Neuronal stem cell (in vitro differentiated cells): ENCODE measurements at places on chromosomes 7 and 10.

DNA sequence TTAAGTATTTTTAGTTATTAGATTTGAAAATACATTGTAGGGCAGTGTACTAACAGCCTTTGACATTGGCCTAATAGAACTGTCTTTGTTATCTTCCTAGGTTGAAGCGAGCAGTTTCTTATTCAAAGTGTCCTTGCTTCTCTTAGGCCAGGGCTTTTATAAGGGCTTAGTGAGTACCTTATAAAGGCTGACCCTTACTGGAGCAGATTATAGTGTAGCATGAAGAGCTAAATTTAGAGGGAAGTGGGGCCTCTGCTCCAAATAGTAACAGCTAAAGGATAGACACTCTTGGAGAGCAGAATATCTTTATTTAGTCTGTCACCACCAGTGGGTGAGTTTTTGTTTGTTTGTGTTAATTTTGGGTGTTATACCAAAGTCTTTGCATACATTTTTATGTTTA, 15.9 kb downstream of the BZW2 start:
- no peak for DNase-seq

DNA sequence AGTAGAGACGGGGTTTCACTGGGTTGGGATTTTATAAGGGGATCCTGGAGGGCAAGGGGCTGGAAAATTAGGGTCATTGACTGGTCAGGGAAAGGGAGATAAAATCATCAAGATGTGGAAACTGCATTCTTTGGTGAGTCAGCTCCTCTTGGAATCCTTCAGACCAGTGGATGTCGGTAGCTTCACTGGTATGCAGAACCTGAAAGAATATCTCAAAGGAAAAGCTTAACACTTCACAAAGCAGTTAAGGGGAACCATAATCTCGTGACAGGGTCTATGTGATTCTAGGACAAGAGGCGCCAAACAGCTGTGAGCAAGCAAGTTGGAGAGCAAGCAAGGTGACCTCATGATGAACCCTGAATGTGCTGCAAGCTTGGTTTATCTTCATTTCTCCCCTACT, 634.7 kb upstream of the AUTS2 start:
- DNase-seq, result no peak

DNA sequence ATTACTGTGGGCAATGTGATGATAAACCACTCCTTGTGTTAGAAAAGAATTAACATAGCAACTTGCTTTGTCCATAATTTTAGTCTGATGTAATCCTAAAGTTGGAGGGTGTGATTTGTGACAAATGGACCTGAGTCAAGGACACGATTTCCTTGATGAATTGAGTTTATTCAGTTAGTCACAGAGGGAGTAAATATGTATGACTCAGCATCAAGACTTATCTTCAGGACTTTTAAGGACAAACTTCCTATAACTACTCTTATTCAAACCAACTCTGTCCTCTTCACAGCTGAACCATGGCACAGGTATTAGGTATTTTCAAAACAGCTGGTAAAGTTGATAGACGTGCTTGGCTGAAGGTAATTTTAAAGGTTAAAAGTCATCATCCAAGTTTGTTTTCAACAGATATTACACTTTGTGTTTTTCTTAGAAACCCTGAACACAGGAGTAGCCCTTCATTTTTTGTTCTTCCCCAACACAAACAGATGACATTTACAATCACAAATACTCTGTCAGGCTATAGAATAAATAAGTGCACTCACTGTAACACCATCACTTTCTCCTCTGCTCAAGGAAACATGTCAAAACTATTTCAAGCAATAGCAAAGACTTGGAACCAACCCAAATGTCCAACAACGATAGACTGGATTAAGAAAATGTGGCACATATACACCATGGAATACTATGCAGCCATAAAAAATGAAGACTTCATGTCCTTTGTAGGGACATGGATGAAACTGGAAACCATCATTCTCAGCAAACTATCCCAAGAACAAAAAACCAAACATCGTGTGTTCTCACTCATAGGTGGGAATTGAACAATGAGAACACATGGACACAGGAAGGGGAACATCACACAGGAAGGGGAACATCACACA, 54.5 kb downstream of the COA1 start:
- no peak for DNase-seq

DNA sequence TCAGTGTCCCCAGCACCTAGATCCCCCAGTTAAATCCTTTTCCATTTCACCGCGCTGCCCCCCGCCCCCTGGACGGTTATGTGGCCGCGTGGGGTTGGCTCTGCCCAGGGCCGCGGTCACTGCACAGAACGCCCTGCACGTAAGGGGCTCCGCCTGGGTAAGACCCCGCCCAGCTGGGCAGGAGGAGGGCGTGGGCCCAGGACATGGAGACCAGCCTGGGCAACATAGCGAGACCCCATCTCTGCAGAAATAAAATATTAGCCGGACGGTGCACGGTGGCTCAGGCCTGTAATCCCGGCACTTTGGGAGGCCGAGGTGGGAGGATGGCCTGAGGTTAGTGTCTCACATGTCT, 650 bp upstream of the ZFAND2A start:
- no peak for DNase-seq

DNA sequence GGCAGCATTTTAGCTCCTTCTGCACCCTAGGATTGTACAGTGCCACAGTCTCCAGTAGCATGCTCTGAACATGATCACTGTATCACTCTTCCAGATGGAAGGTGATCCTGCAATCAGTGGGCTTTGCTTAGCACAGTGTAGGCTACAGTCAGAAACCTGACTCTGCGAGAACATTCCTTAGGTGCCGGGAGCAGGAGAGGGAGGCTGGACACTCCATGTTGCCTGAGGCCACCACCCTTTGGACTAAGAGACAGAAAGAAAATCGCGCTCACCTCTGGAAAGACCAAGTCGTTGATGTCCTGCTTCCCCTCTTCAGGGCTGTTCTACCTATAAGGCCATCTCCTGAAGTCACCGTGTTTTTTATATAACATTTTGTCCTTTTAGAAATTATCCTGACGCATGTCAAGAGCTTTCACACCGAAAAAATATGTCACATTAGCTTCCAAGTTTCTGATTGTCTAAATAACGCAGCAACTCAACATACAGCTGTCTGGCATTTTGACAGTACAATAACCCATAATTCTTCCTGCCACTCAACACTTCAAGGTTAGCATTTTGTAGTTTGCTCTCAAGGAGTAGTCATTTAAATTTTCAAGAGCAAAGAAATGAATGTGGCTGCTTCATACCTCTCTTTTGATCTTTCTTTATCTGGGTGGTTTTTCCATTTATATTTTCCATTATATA, 563.1 kb downstream of the LRMDA start:
- DNase-seq, result no peak

- no peak for DNase-seq
Observed at GRCh38 chr10:21757185-21757901, 223.3 kb downstream of the MLLT10 start.

DNA sequence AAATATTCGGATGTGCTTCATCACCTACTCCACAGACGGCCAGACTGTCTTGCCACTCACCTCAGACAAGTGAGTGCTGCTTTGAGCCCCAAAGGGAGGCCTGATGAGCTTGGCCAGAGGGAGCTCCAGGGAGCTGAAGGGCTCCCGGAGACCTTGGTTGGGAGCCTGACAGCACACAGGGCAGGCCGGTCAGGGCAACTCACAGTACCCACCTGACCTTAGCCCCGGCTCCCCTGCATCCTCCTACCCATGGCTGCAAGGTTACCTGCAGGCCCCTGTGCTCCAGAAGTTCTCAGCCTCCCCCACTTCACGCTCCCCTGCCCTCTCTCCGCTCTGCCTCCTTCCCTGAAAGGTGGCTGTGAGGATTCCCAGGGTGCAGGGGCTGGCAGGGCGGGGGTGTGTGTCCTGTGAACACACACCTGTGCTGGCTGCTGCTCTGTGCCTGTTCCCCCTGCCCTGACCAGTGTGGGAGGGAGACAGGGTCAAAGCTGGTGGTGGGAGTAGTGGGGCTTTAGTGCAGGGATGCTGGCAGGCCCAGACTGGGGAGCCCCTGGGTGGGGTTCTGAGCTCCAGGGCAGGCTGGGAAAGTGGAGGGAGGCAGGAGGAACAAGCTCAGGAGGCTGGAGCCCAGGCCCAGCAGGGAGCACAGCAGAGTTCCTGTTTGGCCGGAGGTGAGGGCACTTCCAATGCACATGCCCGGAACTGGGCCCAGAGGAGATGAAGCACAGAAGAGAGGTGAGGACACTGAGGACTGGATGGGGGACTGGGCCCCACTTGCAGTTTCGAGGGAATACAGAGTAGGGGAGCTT, 7.2 kb downstream of the ANTXRL start:
- DNase-seq, result no peak
